ENCODE measurements at places on chromosomes 6 and 20. TPM values are rescaled to one million over a fixed set of nuclear protein-coding genes. Genes with fewer than 3 reads are reported as not detected.

Gene LINC00237
- total RNA-seq: 0.72 TPM

Gene OR2B6
- total RNA-seq: not detected

Gene RBM24
- total RNA-seq: 4.9 TPM

Gene C6orf163
- 4.1 TPM for total RNA-seq

Gene C2
- 11.4 TPM for total RNA-seq

Gene PTCHD4
- total RNA-seq: 1.6 TPM

- peaks cover 4% of the 10 kb centered on the region for H3K4me1 ChIP-seq
- no peak overlapping the region for H3K27ac ChIP-seq
- no peak for DNase-seq
- H3K27me3 ChIP-seq: no peaks in the 10 kb centered on the region
- no peaks in the 10 kb centered on the region for H3K36me3 ChIP-seq
- H3K4me3 ChIP-seq: no peak overlapping the region
These were observed 332.4 kb downstream of the HACE1 start for GRCh38 chr6:104527311-104527710.

GRCh38 chr20:33275215-33275614, 7.8 kb upstream of the BPIFB1 start:
- H3K4me1 ChIP-seq: no peaks in the 10 kb centered on the region
- H3K4me3 ChIP-seq: no peak overlapping the region
- no peaks in the 10 kb centered on the region for H3K36me3 ChIP-seq
- H3K27ac ChIP-seq: no peak overlapping the region

- peak overlapping the region; percentile 76 for H3K27ac ChIP-seq
- no peaks in the 10 kb centered on the region for H3K36me3 ChIP-seq
- H3K4me1 ChIP-seq: peaks cover 17% of the 10 kb centered on the region
- no peak overlapping the region for H3K4me3 ChIP-seq
- no peaks in the 10 kb centered on the region for H3K27me3 ChIP-seq
These were observed 140.4 kb upstream of the TENT5A start for GRCh38 chr6:81892891-81893290.

GRCh38 chr6:137879885-137880745, 13.1 kb downstream of the TNFAIP3 start:
- H3K27me3 ChIP-seq: no peaks in the 10 kb centered on the region
- no peaks in the 10 kb centered on the region for H3K36me3 ChIP-seq
- H3K4me3 ChIP-seq: no peak overlapping the region
- H3K4me1 ChIP-seq: peaks cover 2% of the 10 kb centered on the region

DNA sequence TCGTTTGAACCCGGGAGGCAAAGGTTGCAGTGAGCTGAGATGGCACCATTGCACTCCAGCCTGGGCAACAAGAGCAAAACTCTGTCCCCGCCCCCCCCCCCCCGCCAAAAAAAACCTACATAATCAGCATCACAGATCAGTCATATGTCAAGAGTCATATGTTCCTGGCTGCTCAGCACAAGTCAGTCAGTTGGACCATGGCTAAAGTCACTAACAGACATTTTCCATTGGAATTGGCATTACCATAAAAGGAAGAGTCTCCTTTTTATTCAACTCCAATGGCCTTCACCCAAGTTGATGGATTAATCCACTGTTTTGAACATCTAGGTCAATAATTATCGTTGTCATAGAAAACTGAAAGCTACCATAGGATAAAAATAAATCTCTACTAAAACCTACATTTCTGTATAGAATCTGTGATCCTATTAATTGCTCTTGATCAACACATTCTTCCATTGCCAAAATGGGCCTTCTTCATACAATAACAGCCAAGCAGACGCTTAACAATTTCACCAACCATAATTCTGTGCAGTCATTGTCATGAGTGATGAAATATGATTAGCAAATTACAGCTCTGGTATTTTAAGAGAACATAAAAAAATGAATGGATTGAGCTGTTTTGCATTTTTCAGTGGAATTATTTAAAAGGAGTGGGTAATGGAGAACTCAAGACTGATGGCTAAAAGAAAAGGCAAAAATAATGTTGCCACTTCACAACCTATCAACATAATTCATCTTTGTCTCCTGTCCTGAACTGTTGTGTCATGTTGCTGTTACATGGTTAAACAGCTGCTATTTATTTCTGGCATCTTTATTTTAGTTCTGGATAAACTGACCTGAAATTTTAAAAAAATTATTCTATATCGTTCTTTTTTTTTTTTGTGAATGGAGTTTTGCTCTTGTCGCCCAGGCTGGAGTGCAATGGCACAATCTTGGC, 555.5 kb upstream of the JARID2 start:
- H3K27me3 ChIP-seq: no peaks in the 10 kb centered on the region
- no peak overlapping the region for H3K27ac ChIP-seq
- H3K4me1 ChIP-seq: no peaks in the 10 kb centered on the region
- H3K36me3 ChIP-seq: no peaks in the 10 kb centered on the region
- DNase-seq: no peak

DNA sequence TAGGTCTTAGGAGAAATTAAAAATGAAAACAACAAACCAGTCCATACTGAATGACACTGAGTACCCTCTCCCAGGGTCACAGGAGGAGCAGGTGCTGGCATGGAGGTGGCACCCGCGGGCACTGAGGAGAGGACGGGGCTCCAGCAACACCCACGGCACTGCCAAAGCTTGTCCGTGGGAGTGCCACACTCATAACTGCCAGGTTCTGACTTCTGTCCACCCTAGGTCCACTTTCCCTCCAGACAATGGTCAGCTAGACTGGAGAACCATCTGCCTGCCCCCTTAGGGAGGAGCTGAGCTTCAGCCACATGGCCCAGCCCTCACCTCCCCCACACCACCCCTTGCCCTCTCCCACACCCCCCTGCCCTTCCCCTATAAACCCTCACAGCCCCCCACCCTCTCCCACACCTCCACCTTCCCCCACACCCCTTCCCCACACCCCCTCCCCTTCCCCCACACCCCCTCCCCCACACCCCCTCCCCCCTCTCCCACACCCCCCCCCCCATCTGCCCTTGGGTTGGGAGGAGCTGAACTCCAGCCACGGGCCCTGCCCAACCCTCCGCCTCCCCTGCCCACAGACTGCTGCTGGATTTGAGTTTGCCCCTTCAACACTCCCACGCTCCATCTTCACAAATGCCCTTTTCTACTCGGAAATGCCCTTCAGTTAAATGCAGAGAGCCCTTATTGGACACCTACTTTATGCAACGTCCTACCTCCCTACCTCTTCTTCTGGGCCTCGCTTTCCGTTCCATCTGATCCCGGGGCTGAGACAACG, 129.6 kb downstream of the TAF4 start:
- H3K36me3 ChIP-seq: no peaks in the 10 kb centered on the region
- no peaks in the 10 kb centered on the region for H3K4me1 ChIP-seq
- H3K27ac ChIP-seq: no peak overlapping the region
- DNase-seq: no peak
- H3K27me3 ChIP-seq: no peaks in the 10 kb centered on the region

DNA sequence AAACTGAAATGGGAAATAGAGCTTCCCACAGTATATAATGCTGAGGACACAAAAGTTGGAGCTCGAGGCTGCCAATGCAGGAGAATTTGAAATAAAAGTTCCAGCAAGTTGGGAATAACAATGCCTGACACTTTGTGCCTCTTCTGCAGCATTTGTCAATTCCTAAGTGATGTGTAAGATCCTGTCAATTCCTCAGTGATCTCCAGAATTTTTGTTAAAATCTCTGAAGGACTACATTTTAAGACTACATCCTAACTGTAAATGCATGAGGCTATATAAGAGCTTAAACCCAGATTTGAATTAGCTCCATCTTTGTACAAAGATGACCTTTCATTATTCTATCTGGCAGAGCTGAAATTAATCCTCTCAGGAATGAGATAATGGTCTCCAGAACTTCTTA, 208.2 kb downstream of the COL12A1 start:
- no peaks in the 10 kb centered on the region for H3K36me3 ChIP-seq
- H3K4me1 ChIP-seq: no peaks in the 10 kb centered on the region
- no peak overlapping the region for H3K27ac ChIP-seq
- no peak overlapping the region for H3K4me3 ChIP-seq
- DNase-seq: no peak
- no peaks in the 10 kb centered on the region for H3K27me3 ChIP-seq

DNA sequence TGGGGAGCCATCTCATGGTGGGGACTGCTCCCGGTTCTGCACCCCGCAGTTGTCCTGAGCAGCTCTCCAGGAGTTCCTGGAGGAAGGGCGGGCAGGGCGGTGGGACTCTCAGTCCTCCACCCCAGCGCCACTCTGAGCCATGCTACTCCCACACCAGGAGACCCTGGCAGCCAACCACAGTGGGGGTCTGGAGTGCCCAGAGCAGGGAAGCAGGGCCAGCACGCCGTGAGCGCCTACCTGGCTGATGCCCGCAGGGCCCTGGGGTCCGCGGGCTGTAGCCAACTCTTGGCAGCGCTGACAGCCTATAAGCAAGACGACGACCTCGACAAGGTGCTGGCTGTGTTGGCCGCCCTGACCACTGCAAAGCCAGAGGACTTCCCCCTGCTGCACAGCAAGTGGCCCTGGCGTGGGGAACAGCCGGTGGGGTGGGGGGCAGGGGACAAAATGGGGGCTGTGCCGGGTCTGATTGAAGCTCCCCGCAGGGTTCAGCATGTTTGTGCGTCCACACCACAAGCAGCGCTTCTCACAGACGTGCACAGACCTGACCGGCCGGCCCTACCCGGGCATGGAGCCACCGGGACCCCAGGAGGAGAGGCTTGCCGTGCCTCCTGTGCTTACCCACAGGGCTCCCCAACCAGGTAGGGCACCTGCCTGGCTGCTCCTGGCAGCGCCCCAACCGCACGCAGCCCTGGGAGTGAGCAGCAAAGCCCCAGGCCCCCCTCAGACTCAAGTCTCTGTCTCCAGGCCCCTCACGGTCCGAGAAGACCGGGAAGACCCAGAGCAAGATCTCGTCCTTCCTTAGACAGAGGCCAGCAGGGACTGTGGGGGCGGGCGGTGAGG, 1.6 kb upstream of the TNFRSF6B start:
- H3K4me1 ChIP-seq: peaks cover 2% of the 10 kb centered on the region
- H3K27ac ChIP-seq: no peak overlapping the region
- DNase-seq: no peak
- H3K36me3 ChIP-seq: no peaks in the 10 kb centered on the region
- H3K27me3 ChIP-seq: no peaks in the 10 kb centered on the region

DNA sequence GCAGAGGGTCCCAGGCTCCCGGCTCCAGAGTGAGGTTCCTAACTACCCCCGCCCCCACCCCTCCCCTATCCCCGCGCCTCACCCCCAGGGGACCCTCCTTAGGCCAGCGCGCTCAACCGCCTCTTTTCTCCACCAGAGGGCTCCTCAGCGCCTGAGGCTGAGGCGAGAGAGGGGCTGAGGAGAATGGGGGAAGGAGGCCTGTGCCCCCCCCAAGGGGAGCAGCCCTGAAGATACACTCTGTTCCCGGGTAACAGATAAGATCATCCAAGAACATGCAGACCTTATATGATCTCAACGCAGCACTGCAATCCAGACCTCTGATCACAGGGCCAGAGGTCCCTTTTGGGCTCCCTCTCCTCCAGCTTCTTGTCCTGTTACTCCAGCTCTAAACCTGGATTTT, 43.3 kb upstream of the MRPS10 start:
- no peaks in the 10 kb centered on the region for H3K36me3 ChIP-seq
- H3K27ac ChIP-seq: no peak overlapping the region
- no peak for DNase-seq
- H3K27me3 ChIP-seq: no peaks in the 10 kb centered on the region
- peaks cover 9% of the 10 kb centered on the region for H3K4me1 ChIP-seq

- H3K4me1 ChIP-seq: no peaks in the 10 kb centered on the region
- DNase-seq: no peak
- no peak overlapping the region for H3K27ac ChIP-seq
- H3K36me3 ChIP-seq: no peaks in the 10 kb centered on the region
- H3K27me3 ChIP-seq: no peaks in the 10 kb centered on the region
These were observed 13.1 kb upstream of the TCP11 start for GRCh38 chr6:35154262-35154661.

DNA sequence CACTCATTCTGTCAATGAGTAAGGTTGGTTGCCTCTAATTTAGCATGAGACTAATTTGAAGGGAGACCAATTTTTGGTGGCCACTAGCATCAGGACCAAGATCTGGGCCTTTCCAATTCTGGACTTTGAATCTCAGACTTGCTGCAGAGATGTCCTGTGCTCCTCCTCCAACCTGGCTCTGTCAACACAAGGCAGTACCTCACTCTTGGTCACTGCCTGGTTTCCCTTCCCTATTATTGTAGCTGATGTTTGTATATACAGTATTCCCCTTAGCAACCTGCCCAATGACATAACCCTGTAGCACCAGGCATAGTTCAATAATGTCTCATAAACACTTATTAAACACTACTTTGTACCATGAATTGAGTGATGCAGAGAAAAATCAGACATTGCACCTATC, 50.4 kb downstream of the UNC5CL start:
- no peak overlapping the region for H3K27ac ChIP-seq
- H3K4me1 ChIP-seq: no peaks in the 10 kb centered on the region
- H3K4me3 ChIP-seq: no peak overlapping the region
- H3K36me3 ChIP-seq: no peaks in the 10 kb centered on the region
- DNase-seq: no peak

- no peaks in the 10 kb centered on the region for H3K36me3 ChIP-seq
- no peak overlapping the region for H3K27ac ChIP-seq
- H3K4me1 ChIP-seq: no peaks in the 10 kb centered on the region
- no peak overlapping the region for H3K4me3 ChIP-seq
- no peak for DNase-seq
- H3K27me3 ChIP-seq: no peaks in the 10 kb centered on the region
These were observed 365.3 kb downstream of the RNF144B start for GRCh38 chr6:18752278-18753068.

DNA sequence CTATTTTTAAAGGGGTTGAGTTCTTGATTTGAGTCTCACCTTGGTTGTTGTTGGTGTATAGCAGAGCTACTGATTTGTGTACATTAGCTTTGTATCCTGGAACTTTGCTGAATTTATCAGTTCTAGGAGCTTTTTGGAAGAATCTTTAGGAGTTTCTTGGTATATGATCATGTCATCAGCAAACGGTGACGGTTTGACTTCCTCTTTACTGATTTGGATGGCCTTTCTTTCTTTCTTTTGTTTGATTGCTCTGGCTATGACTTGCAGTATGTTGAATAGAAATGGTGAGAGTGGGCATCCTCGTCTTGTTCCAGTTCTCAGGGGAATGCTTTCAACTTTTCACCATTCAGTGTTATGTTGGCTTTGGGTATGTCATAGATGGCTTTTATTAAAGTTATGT, 64.0 kb downstream of the CDYL start:
- no peak overlapping the region for H3K27ac ChIP-seq
- no peaks in the 10 kb centered on the region for H3K4me1 ChIP-seq

DNA sequence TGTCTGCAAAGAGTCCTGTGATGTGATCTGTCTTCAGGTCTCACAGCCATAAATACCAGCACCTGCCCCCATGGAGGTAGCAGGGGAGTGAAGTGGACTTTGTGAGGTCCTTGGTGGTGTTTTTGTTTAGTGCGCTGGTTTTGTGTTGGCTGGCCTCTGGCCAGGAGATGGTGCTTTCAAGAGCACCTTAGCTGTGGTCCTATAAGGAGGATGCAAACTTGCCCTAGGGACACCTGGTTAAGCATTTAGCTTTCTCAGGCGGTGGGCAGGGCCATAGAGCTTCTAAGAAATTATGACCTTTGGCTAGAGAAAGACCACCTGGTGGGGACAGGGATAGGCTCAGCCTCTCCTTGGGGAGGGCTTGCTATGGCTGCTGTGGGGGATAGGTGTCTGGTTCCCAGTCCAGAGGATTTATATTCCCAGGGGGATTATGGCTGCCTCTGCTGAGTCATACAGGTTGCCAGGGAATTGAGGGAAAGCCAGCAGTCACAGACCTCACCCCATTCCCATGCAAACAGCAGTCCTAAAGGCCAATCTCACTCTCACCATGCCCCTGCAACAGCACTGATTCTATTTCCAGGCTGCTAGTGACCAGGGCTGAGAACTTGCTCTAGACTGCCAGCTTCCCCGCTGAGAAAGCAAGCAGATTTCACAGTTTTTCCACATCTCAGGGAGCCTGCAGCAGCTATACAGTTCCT, 259.3 kb downstream of the TFAP2B start:
- DNase-seq: no peak
- H3K27ac ChIP-seq: no peak overlapping the region
- no peaks in the 10 kb centered on the region for H3K36me3 ChIP-seq
